ENCODE measurements at places on chromosomes 4 and X.
A peak's percentile ranks its signal among the peaks of the same experiment; 100 is the strongest.

- peak; percentile 11 for DNase-seq
These were observed 650.8 kb upstream of the DIPK2B start for GRCh38 chrX:45851434-45851991.

GRCh38 chrX:57083143-57083542 lies 38.2 kb downstream of the SPIN2B start:
- DNase-seq, result no peak

GRCh38 chrX:114152130-114152529 lies 431.8 kb upstream of the HTR2C start:
- peak; percentile 35 for DNase-seq

DNA sequence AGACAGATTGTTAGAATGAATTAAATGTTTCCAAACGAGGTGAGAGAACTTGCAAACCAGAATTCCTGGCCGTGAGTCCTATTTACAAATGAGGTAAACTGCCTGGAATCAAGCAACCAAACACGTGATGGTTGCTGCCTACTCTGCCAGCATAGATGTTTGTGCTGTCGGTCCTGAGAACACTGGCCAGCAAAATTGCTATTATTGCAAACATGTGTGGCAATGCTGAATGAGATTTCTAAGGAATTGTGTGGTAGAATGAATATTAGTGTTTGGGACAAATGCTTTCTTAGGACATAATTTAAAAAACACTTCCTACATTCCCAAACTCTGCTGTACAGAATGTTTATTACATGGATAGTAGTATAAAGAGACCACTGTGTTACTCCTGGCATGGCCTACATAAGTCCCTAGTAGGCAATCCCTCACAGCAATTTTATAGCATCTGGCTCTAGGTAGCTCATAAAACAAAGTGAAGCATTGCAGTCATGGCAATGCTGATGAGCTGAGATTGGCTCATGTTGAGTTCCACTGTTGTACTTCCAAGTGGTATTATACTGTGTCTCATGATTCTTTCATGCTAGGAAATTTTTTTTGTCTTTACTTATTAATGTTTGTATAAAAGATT lies 605.2 kb upstream of the EPHA5 start:
- peak; percentile 11 for DNase-seq

DNA sequence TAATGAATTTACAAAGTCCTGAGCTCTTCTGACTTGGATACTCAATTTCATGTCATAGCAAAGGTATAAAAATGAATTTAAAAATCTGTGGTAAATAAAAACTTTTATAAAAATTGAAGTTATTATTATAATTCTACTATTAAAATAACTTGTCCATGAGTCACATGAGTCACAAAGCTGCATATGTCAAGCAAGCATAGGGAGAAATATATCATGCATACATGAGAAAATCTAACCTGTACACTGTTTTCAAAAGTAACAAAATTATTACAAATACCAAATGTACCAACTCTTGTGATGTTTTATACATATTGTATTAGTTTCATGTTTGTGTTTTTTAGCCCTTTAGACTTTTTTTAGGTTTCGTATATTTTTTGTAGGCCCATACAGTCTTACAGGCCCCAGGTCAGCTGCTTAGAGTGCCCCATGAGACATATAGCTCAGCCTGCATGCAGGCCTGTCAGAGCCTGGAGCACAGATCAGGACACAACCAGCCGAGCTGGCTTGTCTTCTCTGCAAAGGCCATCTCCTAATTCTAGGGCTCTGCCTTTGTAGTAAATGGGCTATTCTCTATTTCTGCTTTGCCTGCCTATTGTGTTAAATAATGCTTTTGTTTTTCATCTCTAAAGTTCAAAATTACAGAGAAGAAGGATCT lies 818.7 kb upstream of the TENM3 start:
- no peak for DNase-seq

- DNase-seq, result no peak
These were observed 903.4 kb downstream of the RAB28 start for GRCh38 chr4:12580787-12581186.

DNA sequence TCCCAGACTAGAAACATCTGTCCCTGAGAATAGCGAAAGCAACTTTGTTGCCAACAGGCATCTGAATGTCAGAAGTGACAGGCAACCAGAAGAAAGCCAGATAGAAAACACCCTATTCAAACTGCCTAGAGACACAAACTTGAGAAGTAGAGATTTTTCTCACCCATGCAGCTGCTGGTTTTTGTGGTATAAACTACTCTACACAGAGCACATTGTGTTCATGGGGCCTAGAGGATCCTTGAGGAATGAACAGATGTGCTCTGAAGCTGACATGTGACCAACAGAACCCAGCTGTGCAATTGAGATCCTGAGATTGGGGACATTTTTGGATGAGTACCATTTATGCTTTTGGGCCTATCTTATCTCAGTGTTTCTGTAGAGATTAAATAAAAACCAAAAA lies 63.6 kb upstream of the NRK start:
- no peak for DNase-seq

DNA sequence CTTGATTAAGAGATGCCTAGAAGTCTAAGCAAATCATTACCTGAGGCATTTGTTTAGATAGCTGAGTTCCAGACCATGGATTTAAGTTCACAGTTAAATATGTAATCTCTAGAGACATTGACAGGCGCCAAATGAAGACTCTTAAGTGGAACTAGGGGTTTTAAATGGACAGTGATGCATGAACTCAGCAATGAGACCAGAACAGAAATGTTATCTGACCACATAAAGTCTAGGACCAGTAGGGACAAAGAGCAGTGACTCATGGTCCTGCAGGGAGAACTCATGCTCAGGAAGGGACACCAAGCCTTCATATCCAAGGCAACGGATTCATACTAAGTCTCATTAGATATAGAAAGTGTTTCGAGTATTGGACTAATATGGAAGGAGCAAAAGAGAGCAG lies 152.3 kb downstream of the PPARGC1A start:
- no peak for DNase-seq

DNA sequence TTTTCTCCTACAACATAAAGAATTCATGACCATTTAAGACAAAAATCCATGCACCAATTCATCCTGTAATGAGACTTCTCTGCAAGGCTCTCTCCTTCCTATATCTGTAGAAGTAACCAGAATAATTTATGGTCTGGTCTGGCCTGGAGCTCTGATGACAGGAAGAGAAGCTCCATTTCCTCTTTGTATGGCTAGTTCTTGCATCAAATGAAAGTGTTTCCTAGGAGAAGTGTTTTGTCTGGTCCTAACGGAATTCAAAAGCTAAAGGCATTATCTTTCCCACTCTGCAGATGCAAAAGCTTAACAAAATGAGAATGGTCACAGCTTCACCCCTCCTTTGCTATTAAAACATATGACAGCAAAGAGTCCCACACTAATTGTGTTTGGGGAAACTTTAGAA lies 55.1 kb downstream of the SPATA18 start:
- DNase-seq, result no peak

DNA sequence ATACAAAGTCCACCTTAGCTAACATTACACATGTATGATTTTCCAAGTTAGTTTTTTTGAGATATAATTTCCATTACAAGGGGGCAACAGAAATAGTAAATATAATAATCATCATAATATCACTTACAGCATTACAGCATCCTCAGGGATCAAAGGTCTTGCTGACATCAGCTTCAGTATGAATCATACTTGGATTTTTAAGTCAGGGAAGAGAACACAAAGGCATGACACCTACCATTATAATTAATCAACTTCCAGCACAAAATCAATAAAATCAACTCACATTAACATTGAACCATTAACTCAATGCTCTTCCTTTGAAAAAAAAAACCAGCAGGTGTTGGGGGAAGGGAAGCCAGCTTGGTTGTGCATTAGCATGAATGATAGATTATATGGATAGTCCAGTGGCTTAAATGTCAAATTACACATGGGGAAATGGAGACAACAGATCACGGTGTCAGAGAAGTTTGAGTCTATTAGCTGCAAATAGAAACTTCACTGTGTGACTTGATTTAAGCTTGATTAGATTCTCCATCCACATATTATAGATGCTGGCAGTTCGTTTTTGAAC lies 66.9 kb upstream of the CAPN6 start:
- no peak for DNase-seq

DNA sequence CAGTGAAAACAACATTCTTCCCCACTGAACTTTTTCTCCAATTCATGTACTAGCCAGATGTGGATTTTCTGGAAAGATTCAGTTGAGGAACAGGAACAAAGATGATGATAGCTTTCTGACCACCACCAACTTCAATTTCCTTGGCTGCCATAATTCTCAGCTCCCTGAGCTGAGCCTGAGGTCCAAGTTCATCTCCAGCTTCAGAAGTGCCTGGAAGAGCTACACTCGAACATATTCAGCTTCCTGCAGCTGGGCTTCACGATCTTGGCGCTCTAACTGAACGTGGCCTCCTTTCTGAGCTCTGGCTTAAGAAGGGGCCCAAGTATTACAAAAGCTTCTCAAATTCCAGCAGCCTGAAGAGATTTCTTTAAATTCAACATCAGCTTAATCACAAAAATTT lies 83.9 kb downstream of the QDPR start:
- no peak for DNase-seq

GRCh38 chrX:41033299-41033698 lies 51.9 kb upstream of the USP9X start:
- peak; percentile 50 for DNase-seq

GRCh38 chr4:125283707-125284279 lies 31.0 kb upstream of the FAT4 start:
- DNase-seq, result peak; percentile 79

- DNase-seq, result no peak
These were observed 49.8 kb upstream of the SEC24B start for GRCh38 chr4:109383823-109384222.

DNA sequence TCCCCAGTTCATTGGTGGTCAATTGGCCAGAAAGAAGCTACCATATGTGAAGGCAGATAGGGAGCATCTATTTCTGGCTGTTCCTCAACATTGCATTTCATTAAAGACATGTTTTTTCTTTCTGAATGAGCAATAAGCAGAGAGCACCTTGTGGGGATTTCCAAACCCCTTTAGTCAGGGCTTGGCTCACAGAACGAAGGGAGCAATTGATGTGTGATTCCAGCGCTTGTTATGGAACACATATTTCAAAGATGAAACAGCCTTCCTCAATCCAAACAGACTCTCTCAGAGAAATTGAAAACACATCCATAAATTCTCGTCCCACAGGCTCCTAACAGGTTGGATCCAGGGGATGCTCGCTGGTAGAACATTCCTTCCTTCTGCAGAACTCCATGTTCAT lies 84.1 kb downstream of the CLCN4 start:
- DNase-seq, result peak; percentile 74

DNA sequence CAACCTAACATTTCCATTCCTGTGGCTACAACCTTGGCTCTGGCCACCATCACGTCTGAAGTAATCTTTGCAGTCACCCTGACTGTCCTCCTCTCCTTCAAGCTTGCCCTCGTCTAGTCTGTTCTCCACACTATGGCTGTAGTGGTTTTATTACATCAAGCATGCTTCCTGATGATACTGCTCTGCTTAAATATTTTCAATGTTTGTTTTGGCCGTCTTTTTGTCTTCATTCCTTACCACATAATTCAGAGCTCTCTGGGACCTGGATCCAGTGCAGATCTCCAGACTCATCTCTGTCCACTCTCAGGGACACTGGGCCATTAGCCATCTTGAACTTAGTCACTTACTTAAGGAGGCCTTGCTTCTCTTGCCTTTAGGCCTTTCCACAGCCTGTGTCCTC lies 27.7 kb upstream of the FREM3 start:
- DNase-seq, result peak; percentile 67

DNA sequence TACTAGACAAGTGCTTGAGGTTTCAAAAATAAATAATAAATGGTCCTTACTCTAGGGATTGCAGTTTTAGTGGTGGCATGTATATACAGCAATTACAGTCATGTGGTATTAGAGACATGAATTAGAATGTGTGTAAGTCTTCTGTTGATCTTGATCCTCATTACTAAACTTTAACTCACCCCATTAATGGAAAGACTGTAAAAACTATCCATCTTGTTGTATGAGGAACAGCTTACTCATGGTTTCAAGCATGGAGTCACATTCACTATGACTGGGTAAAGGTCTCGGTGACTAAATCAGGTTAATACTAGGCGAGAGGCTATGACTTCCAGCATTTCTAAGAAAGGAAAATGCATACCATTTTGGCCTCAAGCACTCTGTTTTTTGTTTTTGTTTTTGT lies 107.0 kb upstream of the HPGD start:
- DNase-seq, result no peak

GRCh38 chr4:177448850-177449249 lies 6.6 kb upstream of the AGA start:
- DNase-seq, result peak; percentile 42

DNA sequence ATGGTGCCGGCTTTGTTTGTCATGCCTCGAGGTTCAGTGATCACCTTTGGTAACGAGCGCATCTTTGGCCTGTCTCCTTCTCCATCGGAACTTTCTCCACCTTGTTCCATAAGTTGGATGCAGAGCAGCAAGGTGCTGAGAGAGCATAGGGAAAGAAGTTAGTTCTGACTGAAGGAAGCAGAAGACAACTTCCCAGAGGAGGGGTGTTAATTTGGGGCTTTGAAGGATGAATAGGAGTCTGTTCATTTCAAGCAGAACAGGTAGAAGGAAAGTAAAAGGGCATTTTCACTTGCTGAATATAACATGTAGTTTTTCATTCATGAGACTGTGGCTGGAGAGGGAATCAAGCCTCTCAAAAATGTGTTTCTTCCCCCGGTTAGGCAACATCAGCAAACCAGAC lies 232.0 kb upstream of the PSAPL1 start:
- no peak for DNase-seq

DNA sequence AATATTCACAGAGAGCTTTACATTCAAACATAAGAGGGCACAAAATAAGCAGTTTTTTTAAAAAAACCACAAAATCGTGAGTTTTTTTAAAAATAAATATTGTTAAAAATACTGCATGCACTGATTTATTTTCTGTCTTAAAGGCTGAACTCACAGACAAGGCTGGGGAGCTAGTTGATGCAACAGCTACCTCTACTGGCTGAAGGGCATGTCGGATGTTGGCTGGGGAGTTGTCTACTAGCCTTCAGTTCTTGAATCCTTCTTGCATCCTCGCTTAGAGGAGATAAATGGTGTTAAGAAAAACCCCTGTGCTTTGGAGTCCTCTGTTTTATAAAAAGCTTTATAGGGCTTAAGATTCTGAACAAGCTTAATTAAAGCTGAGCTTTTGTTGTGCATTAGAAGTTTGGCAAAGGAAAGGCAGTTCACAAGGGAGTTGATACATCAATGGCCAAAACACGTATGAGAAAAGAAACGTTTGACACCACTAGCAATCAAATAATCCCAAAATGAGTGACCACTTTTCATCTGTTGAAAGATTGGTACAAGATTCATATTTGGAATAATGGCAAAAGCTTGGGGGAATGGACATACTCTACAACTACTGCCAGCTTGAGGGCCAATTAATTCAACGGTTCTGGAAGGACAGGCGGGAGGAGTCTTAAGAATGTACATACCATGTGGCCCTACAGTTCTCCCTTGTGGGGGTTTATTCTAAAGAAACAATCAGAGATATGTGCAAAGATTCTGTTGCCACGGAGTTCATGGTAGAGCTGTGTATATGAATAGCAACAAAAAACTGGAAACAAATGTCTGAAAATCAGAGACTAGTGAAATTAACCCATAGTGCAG lies 94.7 kb downstream of the SEL1L3 start:
- DNase-seq, result peak; percentile 91

GRCh38 chr4:86530183-86530582 lies 63.9 kb upstream of the PTPN13 start:
- DNase-seq, result no peak
